GM23248 (cell line): ENCODE measurements at places on chromosomes 7 and 10. TPM values are rescaled to one million over a fixed set of nuclear protein-coding genes. Genes with fewer than 3 reads are reported as not detected.

Gene MYPN
- total RNA-seq = 14.5 and 20.0 TPM in 2 replicates

Gene HSPA14
- total RNA-seq = 14.9 and 15.6 TPM in 2 replicates

DNA sequence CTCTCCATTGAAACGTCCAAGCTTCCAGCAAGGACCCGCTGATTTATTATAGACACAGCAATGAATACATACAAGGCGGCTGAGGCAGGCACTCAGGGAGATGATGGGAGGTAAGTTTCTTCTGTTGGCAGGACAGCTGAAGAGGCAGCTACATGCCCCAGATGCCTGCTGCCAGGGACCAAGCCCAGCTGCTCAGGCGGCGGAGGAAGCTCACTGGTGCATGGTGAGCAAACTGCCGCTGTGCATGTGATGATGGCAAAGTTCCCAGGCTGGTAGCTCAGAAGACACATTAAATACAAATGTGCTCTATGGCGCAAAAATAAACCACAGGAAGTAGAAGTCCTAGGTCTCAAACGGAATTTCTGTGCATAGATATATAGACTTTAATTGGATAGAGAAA lies 2.3 kb downstream of the DNTT start:
- no peaks in the 10 kb centered on the region for H3K36me3 ChIP-seq
- H3K4me3 ChIP-seq = no peak overlapping the region
- no peaks in the 10 kb centered on the region for H3K4me1 ChIP-seq
- no peak for DNase-seq
- H3K27me3 ChIP-seq = no peaks in the 10 kb centered on the region; the same call in 1 of the 2 replicates

- no peak for DNase-seq
- H3K36me3 ChIP-seq = peaks cover 5% of the 10 kb centered on the region; the same call in 1 of the 2 replicates
- no peaks in the 10 kb centered on the region for H3K27me3 ChIP-seq
- H3K27ac ChIP-seq = no peak overlapping the region
Measured at GRCh38 chr7:2384354-2385243, 18.8 kb upstream of the CHST12 start.

DNA sequence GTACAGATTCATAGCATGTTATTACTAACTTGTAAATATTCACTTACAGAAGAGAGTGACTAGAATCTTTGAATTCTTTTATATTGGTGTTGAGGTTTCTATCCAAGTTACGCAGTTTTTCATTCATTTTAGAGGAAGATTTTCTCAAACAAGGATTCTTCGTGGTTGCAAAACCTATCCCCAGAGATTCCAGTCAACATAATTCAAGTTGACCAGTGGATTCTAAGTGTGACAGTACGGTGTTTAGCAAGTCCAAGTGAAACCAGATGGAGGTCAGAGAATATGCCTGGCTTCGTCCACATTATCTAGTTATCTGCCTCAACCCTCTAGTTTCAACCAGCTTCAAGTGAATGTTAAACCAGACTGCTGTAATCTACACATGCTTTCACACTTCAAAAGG lies 131.9 kb downstream of the SDK1 start:
- H3K27me3 ChIP-seq = no peaks in the 10 kb centered on the region
- no peaks in the 10 kb centered on the region for H3K4me1 ChIP-seq
- DNase-seq = no peak
- H3K36me3 ChIP-seq = no peaks in the 10 kb centered on the region
- H3K4me3 ChIP-seq = no peak overlapping the region

- H3K27me3 ChIP-seq = no peaks in the 10 kb centered on the region
- no peak overlapping the region for H3K4me3 ChIP-seq
- H3K27ac ChIP-seq = no peak overlapping the region
- H3K36me3 ChIP-seq = no peaks in the 10 kb centered on the region
- DNase-seq = no peak
Measured at GRCh38 chr10:127997937-127998336, 91.0 kb downstream of the PTPRE start.
